ENCODE measurements at places on chromosomes 7 and 10.

DNA sequence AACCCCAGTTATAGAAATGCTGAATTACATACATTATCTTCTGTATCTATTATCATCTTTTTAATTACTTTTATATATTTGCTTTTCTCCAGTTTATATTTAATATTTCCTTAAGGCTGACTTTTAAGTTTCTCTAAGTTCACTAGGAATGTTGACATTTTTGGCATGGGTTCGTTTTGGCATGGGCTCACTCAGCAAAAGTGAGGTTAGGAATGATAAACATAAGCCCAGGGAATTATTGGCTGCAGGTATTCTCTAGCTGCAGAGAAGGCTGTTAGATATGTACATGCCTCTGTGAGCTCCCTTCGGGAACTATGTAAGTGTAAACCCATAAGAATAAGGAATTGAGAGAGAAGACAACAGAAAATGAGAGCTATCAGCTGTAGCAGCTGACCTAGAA lies 63.6 kb upstream of the RAB18 start:
- no peak for DNase-seq

DNA sequence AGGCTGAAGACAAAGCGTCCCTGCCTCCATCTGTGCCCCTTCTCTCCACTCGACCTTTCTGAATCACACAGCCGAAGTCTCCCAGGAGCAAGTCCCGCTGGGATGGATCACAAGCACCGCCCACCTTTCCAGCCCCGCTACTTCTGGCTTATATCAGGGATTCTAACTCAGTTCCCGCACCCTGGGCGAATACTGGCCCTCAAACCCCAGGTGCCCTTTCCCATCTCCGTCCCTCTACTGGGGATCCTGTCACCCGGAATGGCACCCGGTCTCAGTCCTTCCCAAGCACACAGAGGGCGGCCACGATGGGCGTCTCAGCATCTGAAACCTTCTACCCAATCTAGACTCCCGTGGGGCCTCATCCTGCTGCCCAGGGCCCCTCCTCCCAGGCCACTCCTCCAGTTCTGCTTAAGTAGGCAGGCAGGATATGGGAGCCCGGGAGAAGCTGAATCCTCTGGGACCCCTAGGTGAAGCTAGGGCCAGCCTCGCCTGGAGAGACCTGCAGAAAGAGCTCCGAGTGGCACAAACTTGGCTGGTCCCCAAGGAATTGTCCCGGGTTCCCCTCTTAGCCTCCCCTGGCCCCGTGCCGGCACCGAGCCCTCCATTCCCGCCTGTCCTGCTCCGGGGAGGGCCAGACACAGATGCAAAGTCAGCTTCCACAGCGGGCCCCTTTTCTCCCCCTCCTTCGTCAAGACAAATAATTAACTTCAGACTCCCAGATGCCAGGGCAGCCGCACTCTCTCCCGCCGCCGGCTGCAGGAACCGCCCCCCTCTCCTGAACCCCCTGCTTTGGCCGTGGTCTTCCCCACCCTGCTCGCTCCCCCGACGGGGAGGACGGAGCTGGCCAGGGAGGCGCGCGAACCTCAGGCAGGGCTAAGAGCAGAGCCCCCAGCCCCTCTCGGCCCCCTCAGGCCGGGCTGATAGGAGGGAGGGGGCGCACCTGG lies 612 bp downstream of the KCP start:
- DNase-seq: no peak

- no peak for DNase-seq
These were observed 278.7 kb upstream of the PODXL start for GRCh38 chr7:131835141-131835540.

DNA sequence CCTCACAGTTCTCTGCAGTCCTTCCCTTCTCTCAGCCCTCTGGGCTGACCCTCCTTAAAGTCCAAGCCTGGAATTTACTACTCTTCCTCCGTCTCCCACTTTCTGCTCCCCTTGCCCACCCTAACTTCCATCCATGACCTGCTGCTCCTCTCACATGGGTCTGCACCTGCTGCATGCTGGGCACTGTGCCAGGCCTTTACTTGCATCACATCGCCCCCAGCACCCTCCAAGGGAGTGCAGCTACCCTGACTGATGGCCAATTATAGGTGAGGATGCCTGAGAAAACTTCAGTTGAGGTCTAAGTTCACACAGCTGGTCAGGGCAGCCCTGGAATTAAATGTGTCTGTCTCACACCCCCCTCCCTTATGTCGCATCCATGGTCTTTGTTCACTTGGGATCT lies 53.6 kb upstream of the ZPBP start:
- no peak for DNase-seq

GRCh38 chr7:152660021-152660420 lies 15.9 kb downstream of the XRCC2 start:
- DNase-seq: no peak

DNA sequence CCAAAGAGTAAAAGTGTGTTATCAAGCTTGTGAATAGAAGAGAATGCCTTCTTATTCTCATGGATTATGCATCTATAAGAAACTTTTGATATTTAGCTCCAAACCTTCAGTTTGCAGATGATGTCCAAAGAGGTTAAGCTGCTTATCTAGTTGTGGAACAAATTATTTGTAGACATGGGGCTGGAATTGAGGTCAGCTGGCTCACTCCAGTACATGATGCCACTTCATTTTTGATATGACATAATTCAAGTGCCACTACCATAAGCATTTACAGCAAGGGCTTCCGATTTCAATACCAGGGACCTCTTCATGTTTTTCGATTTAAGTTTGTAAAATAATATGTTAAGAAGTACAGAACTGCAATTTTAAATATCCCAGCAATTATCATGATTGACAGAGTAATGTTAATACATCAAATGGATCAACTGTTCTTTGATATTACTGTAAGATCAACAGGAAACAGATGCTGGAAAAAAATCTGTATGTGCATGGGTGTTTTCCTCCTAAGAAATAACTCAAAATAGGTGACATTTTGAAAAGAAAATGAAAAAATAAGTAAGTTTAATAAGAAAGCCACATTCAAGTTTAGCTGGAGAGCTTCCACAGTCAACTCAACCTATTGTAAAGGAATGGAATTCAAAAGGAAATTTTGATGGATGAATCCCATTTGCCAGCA lies 12.7 kb downstream of the FAM3C start:
- no peak for DNase-seq

GRCh38 chr7:98788966-98789365 lies 80.8 kb downstream of the TMEM130 start:
- no peak for DNase-seq
